ENCODE measurements at places on chromosomes 13 and 19.

DNA sequence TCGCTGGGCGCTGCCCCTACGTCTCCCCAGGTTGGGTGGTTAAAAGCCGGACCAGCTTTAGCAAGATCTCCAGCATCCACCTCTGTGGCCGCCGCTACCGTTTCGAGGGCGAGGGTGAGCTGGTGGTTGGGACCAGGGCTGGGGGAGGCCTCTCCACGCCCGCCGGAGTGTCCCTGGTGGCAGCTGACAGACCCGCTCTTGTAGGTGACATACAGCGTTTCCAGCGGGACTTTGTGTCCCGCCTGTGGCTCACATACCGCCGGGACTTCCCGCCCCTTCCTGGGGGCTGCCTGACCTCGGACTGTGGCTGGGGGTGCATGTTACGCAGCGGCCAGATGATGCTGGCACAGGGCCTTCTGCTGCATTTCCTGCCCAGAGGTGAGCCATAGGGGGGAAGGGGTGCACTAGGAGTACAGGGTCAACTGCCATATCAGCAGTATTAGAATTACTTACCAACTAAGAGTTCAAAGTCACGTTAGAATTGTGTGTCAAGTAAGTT is 1.1 kb downstream of the ATG4D start:
- no peak for DNase-seq

DNA sequence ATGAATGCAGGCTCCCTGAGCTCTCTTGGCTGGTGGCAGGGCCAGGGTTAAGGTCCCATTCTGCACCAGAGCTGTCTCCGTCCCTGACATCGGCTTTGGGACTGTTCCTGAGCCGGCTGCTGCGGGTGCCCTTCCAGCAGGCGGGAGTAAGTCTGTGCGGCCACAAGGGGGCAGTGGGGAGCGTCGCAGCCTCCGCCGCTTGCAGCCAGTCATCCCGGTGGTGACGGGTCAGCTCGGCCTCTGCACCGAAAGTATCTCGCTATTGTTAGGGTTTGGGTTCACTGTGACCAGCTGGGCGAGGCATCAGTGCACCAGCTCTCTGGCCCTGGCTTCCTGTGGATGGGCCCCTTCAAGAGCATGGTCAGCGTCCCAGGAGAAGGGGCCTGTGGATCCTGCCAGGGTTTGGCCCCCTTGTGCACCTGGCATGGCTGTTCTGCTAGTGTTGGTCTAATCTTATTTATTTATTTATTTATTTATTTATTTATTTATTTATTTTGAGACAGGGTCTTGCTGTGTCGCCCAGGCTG is 15.1 kb downstream of the NDUFB7 start:
- peak; percentile 52 for DNase-seq

DNA sequence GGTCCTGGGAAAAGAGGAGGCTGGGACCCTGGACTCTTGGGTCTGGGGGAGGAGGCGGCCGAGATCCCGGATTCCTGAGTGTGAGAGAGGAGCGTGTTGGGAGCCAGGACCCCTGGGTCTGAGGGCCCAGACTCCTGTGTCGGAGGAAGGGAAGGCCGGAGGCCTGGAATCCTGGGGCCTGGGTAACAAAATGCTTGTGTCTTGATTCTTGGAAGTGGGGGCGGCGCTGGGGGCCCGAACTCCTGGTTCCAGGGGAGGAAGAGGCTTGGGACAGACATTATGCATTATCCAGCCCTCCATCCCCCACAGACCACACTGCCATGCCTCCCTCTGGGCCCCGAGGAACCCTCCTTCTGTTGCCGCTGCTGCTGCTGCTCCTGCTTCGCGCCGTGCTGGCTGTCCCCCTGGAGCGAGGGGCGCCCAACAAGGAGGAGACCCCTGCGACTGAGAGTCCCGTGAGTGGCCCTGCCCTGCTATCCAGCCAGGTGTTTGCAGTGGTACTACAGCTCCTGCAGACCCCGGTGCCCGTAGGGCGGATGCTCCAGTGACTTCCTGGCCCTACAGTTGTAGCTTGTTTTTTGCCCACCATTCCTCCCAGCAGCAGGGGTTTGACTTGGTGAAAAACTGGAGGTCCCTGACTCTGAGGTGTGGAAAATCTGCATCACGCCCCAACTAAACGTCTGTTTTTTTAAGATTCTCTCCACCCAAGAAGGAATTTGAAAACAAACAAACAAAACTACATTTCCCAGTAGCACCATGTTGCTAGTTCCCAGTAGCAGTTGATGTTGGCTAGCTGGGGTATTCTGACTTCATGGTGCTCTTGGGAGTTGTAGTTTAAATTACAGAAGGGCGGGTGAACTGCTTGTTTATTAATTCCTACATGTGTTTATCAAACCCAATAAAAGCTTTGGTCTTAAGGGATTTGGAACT is 630 bp downstream of the NUCB1 start:
- DNase-seq, result no peak

DNA sequence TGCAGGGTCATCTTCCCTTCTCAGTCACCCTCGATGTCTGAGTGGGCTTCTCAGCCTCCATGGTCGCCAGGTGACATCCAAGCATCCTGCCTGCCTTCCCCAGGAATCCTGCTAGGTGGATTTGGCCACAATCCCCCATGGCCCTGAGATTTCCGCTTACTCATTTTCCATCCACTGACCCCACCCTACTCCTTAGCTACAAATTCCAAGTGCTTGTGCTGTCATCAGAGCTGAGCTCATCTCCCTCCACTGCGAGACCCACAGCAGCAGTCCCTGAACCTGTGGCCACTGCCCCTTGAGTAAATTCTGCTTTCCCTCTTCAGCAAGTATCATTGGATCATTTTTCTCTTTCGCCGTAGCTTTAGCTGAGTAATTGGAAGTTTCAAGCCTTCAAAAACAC is 90.5 kb upstream of the ANKRD10 start:
- no peak for DNase-seq

GRCh38 chr19:33676999-33677665 is 55.4 kb downstream of the CHST8 start:
- no peak for DNase-seq

DNA sequence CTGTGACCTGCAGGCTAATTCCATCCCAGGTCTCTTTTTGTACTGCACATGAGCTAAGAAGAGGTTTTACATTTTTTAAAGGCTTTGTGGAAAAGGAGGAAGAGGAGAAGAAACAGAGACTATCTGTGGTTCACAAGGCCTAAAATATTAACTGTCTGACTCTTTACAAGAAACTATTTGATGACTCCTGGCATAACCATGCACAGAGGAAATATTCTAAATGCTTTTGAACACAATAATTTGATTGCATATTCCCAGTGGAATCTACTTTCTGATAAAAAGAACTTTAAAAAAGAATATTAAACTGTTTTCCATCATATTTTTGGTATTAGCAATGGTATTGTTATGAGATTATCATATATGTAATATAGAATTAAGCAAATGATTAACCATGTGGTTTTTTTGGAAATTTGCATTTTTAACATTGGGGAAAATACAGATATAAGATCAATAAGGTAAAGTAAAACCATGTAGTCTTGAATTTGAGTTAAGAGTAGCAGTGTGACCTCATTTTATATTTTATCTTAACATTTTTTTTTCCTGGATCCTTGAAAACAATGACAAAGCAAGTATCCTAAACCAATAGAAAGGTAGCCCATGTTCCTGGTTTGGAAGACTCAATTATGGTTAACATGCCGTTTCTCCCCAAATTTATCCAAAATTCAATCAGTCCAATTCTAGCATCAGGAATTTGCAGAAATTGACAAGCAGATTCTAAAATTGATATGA is 251.0 kb downstream of the UQCRFS1 start:
- DNase-seq, result no peak

- no peak for DNase-seq
Measured at GRCh38 chr19:44587963-44588770, 25.2 kb upstream of the IGSF23 start.

GRCh38 chr19:45200568-45200967 is 22.0 kb downstream of the BLOC1S3 start:
- DNase-seq, result no peak

GRCh38 chr13:52969373-52969772 is 59.2 kb upstream of the OLFM4 start:
- DNase-seq, result no peak

- no peak for DNase-seq
Measured at GRCh38 chr19:32460476-32460875, 54.9 kb downstream of the DPY19L3 start.

GRCh38 chr19:11964496-11964857 is 363 bp upstream of the ZNF763 start:
- no peak for DNase-seq

DNA sequence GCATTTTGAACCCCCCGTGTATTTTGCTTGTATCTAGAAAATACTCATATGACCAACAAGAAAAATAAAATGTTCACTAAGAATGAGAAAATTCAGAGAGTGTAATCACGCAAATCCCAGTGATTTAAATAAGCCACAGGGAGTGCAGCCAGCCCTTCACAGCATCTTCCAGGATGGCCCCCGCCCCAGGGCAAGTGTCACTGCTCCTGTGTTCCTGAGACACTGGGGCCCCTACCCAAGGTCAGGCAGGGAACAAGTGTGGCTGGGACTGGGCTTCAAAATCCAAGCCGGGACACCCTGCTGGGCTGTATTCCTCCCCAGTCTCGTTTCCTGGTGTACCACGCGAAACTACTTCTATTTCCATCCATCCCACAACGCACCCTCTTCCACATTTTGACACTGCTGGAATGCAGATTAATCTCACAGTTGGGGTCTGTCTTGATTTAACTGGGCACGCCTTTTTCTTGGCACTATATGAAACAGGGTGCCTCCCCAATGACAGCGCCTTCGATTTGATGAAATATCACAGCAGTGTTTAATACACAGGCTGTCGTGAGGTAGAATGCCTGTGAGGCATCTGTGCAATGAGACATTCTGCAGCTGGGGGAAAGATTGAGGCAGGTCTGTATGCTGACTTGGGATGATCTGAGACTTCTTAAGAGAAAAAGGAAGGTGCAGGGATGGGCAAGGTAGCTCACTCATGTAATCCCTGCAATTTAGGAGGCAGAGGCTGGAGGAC is 18.3 kb upstream of the CCNP start:
- DNase-seq, result no peak

- no peak for DNase-seq
Measured at GRCh38 chr19:38290631-38291147, 13.4 kb upstream of the C19orf33 start.

DNA sequence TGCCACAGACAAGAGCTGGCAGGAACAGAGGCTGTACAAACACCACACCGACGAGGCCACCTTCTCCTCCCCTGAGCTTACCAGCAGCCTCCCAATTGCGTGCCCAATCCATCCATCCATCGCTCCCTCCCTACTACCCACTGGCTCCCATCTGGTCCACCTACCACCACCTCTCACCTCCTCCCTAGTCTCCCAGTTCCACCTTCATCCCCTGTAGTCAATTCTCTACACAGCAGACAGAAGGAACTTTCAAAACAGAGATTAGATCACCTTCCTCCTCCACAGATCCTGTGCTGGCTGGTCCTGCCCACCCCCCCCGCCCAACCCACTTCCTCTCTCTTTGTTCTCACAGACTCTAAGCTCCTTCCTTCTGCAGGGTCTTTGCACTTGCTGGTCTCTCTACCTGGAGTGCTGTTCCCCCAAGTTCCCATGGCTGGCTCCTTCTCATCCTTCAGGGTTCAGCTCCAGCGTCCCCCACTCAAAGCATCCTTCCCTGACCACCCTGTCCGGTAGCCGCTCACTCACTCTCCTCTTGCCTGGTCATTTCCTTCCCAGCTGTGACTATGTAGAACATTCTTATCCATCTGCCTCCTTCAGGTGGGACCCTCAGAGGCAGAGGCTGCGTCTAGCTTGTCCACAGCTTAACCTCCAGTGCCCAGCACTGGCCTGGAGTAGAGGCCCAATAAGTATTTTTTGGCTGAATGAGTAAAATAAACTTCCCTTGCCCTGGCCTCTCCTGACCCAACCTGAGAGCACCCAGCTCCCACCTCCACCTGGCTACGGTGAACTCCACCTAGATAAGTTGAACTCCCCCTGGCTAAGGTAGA is 23.0 kb downstream of the PIN1 start:
- DNase-seq, result no peak

GRCh38 chr19:38654628-38655055 is 7.2 kb downstream of the ACTN4 start:
- no peak for DNase-seq

GRCh38 chr13:51297556-51297955 is 41.9 kb upstream of the SERPINE3 start:
- no peak for DNase-seq

- DNase-seq, result no peak
Measured at GRCh38 chr13:113017506-113018215, 48.6 kb downstream of the MCF2L start.

DNA sequence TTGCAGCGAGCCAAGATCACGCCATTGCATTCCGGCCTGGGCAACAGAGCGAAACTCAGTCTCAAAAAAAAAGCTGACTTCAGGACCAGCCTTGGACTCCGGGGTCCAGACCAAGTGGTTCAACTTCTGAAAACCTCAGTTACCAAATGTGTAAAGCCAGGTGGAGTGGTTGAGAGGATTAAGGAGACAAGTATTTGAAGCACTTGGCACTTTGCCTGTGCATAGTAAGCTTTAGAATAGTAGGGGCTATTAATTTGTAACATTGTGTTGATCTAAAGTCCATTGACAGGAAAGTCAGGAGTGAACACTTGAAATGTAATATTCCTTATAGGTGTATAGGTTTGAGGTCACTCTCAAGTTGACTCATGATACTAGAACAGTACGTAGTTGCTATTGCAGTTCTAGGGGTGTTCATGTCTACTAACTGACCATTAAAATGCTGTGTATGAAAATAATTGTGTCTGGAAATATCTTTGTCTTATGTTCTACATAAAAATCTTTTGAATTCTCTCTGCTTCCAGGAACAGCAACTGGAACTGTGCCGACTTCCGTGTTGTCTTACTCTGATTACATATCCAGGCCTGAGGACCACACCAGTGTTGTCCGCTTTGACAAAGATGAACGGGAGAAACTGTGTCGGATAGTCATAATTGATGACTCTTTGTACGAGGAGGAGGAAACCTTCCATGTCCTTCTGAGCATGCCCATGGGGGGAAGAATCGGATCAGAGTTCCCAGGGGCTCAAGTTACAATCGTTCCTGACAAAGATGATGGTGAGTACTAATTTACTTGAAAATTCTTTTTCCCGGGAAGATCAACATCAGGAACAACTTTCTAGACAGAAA is 97.4 kb downstream of the FREM2 start:
- no peak for DNase-seq

- DNase-seq, result no peak
Measured at GRCh38 chr13:30364876-30365275, 57.4 kb upstream of the UBE2L5 start.

- DNase-seq, result no peak
Measured at GRCh38 chr19:17468302-17469091, 1.8 kb upstream of the SLC27A1 start.

DNA sequence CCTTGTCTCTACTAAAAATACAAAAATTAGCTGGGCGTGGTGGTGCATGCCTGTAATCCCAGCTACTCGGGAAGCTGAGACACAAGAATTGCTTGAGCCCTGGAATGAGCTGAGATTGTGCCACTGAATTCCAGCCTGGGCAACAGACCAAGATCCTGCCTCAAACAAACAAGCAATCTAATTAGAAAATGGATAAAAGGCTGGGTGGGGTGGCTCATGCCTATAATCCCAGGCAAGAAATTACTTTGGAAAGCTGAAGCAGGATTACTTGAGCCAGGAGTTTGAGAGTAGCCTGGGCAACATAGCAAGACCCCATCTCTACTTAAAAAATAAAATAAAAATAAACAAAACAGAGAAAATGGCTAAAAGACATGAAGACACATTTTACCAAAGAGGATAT is 77.0 kb downstream of the CAB39L start:
- DNase-seq, result no peak
